ENCODE measurements at places on chromosomes 16 and 17.

DNA sequence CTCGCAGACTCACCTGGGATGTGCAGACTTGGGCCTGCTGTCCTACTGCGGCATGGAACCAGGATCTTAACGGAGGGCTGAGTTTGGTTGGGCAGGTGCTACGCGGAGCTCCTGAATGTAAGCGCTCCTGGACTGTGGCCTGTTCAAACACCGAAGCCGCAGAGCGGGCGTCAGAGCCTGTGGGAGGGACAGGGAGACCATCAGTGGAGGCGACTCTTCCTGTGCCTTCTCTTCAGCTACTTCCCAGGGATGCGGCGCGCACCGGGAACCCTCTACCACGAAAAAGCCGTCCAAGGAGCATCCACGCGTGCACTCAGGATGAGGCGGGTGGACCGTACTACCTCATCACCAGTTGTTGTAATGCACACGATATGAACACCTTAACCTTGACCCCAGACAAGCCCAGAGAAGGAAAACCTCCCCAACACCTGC is 2.0 kb downstream of the USP36 start:
- no peak for DNase-seq

DNA sequence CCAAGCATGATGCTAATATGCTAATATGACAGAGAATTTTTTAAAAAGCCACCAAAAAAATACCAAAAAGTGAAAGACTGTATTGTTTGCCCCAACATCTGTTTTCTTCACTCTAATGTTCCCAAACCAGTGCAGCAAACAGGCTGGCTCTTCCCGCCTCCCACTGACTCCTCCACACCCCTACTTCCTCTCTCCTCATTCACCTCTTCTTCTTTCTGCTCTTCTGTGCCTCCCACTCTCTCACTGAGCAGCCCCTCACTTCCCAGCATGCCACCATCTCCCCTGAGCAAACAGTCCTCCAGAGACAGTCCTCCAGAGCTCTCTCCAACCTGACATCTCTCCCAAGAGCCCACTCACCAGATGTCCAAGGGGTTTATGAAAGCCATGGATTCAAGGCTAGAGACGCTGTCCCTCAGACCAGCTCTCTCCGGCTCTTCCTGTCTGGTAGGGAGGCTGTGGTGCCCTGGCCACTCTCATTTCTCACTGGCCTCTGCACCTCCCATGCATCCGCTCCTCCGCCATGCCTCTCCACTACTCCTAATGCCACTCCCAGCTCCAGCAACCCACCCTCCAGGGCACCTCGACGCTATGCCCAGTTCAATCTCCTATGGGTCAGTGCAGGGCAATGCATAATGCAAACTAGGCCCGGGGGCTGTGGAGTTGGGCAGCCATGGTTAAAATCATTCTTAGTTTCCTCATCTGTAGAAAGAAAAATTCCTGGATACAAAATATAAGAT is 52.9 kb downstream of the ANKRD11 start:
- DNase-seq, result no peak

DNA sequence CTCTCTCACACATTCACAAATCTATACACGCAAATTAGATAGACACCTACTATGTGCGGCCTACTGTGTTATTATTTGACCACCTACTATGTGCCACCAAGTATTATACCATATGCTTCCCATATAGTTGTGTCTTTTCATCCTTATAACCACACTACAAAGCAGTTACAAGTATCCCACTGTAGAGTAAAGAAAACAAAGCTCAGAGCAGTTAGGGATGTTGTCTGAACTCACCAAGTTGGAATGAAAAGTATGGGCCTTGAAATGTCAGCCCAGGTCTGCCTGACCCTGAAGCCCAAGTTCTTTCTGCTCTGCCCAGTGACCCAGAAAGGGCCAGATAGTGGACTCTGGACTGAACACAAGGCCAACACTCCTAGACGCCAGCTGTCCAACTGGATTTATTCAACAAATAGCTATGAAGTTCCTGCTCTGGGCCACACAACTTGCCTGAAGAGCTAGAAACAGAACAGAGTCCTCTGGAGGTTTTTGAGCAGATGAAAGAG is 8.5 kb downstream of the KRT37 start:
- no peak for DNase-seq

DNA sequence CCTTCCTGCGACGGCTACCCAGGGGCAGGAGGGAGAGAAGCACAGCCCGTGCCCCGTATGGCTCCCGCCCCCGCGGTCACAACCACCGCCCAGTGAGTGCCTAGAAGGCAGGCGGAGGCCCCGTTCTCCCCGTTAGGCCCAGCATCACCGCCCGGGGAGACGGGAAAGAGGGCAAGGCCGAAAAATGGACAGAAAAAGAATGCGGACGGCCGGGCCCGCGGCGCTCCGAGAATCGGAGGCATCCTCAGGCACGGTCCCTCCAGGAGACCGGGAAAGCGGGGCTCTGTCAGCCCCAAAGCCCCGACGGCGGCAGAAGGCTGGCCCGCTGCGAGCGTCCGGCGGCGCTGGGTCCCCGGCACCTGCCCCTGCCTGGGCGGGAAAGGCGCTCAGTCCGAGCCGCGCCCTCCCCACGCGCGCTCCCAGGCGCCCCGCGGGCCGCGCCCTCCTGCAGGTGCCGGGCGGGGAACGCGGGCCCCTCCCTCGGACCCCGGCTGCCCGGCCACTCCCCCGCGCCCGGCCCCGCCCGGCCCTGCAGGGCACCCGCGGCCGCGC is 407 bp downstream of the MCRIP1 start:
- DNase-seq, result no peak

DNA sequence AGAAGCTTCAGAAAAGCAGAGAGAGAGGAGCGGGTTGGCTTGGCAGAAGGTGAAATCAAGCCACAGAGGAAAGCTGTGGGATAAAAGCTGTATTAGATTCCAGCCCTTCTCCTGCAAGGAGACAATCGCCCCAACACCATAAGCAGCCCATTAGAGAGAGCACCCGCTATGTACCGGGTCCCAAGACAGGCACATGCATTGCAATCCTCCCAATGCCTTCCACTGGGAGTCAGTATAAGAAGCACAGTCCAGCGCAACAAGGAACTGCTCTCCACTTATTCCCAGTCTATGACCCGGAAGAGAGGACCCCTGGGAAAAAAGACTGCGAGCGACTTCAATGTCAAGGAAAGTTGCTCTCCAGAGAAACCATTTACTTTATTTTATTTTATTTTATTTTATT is 43.8 kb downstream of the NOG start:
- DNase-seq, result no peak

- no peak for DNase-seq
These were observed 5.6 kb upstream of the ULK2 start for GRCh38 chr17:19873346-19873745.

DNA sequence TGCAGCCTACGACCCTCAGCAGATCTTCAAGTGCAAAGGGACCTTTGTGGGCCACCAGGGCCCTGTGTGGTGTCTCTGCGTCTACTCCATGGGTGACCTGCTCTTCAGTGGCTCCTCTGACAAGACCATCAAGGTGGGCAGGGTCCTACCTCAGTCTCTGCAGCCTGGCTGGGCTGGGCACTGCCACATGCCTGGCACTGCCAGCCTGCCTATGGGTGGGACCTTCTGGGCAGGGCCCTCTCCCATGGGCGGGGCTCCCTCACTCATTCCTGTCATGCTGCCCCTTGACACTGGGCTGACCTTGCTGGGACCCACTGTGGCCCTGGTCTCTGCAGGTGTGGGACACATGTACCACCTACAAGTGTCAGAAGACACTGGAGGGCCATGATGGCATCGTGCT is 18.3 kb downstream of the TRAF7 start:
- DNase-seq, result no peak

DNA sequence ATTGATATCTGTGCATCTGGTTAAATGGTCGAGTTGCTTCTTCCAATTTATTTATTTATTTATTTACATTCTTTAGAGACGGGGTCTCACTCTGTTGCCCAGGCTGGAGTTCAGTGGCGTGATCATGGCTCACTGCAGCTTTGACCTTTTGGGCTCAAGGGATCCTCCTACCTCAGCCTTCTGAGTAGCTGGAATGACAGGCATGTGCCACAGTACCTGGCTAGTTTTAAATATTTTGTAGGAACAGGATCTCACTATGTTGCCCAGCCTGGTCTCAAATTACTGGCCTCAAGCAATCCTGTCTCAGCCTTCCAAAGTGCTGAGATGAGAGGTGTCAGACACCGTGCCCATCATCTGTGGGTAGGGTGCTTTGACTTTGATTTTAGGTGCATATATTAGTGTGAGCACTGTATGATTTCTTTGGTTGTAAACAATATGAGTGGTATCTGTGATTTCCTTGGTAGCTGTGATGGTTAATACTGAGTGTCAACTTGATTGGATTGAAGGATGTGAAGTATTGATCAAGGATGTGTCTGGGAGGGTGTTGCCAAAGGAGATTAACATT is 90.2 kb downstream of the BCAS3 start:
- no peak for DNase-seq

DNA sequence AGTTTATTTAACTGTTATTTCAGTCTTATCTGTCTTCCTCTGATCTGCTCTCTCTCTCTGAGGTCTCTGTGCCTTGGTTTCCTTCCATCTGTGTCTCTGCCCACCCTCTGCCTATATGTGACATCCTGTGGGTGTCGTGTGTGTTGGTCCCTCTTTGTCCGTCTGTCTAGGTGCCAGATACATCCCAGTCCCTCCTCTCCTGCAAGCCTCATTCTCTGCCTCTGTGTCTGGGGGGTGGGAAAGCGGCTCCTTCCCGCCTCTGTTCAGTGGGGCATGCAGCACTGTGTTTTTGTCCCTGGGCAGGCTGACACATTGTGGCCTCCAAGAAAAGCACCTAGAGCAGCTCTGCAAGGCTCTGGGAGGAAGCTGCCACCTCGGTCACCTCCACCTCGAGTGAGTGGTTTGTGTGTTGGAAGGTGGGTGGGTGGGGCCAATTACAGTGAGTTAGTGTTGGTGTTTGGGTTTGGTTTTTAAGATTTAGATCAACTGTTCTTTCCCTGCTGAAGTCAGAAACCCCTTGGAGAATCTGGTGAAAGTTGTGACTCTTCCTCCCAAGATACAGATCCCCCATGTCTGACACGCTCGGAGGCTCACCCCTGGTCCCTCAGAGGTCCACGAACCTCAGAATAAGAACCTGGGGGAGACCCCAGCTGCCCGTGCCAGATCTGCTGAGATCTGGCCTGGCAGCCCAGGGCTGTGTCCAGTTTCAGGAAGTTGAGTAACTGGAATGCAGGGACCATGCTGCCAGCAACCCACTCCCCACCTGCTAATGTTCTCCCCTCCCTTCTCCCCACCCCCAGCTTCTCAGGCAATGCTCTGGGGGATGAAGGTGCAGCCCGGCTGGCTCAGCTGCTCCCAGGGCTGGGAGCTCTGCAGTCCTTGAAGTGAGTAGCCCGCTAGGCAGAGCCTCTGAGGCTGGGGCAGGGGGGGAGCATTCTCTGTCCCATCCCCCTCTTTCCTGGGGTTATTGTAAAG is 50.9 kb upstream of the CPNE2 start:
- peak; percentile 55 for DNase-seq
